MG63 (cell line): ENCODE measurements at places on chromosomes 12 and 14. TPM values are rescaled to one million over a fixed set of nuclear protein-coding genes. Genes with fewer than 3 reads are reported as not detected.

The KERA gene
- not detected in 2 replicates for total RNA-seq

The MARCHF9 gene
- 2.4 and 4.9 TPM in 2 replicates for total RNA-seq

GRCh38 chr14:77641534-77642341 lies 25.3 kb upstream of the SPTLC2 start:
- peak; percentile 43 for DNase-seq

- peak; percentile 79 for DNase-seq
These were observed 1.4 kb upstream of the ZFP36L1 start for GRCh38 chr14:68794130-68794850.

The CBLN3 gene
- 2.0 TPM in 1 of 2 replicates, not detected in the other for total RNA-seq

GRCh38 chr12:132545164-132545953 lies 55.4 kb downstream of the FBRSL1 start:
- no peak for DNase-seq

The AQP6 gene
- not detected in 2 replicates for total RNA-seq

The TMTC1 gene
- total RNA-seq = 9.5 and 10.2 TPM in 2 replicates

GRCh38 chr14:56143025-56143424 lies 24.8 kb downstream of the PELI2 start:
- DNase-seq = no peak

- no peak for DNase-seq
These were observed 14.4 kb downstream of the HHIPL1 start for GRCh38 chr14:99659333-99659741.

DNA sequence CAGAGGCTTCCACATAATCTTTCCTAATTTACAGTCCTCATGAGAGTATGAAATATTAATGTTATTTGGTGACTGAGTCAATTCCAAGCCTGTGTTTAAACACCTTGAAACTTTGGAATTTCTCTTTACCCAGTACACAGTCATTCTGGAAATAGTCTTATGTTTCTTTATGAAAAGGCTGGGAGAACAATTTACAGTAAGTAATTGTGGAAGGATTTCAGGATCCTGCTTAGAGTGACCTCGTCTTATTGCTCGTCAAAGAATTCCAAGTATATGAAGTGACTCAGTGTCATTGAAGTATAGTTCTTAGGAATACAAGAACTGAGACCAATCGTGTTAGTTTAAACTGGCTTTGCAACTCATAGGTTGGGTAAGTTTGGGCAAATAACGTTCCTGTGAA lies 634.2 kb downstream of the SLC16A7 start:
- DNase-seq = no peak

The WIF1 gene
- total RNA-seq = 0.23 TPM in 1 of 2 replicates, not detected in the other

GRCh38 chr14:90759370-90760077 lies 56.7 kb downstream of the TTC7B start:
- DNase-seq = no peak
